Stimulated activated CD4-positive, alpha-beta T cell treated with anti-CD3 and anti-CD28 coated beads, Interleukin-4, amount 100 ng/mL, for 1 hour (primary cell): ENCODE measurements at places on chromosomes 5 and 9.

DNA sequence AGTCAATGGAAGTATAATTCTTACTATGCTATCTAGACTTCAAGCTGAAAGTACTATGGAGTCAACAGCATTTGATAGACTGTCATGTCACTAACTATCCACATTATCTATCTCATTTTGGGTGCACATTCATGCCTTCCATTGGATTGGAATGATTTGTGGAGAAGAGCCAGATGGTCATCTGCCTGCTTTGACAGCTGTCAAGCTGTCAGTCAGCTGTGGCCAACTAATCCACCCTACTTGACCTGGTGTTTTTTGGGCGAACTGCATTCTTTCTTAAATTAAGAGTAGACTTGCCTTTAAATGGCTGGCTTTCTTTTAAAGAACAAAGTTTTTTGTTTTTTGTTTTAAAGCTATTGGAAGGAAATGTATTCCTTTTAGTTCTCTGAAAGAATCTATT is 151.5 kb downstream of the DCP2 start:
- DNase-seq = no peak

DNA sequence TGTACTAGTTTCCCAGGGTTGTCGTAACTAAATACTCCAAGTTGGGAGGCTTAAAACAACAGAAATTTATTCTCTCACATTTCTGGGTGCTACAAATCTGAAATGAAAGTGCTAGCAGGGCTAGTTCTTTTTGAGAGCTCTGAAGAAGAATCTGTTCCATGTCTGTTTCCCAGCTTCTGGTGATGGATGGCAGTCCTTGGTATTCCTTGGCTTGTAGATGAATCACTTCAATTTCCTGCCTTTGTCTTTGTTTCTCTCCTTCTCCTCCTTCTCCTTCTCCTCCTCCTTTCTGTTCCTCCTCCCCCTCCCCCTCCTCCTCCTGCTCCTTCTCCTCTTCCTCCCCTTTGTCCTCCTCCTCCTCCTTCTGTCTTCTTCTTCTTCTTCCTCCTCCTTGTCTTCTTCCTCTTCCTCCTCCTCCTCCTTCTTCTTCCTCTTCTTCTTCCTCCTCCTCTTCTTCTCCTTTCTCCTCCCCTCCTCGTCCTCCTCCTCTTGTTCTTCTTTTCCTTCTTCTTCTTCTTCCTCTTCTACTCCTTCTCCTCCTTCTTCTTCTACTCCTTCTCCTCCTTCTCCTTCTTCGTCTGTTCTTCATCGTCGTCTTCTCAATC is 104.7 kb upstream of the ANKRD55 start:
- no peak for DNase-seq

- DNase-seq = no peak
These were observed 138.5 kb upstream of the TAF11L2 start for GRCh38 chr5:17359451-17360011.

- no peak for DNase-seq
These were observed 12.3 kb upstream of the SPATA31D4 start for GRCh38 chr9:81915801-81916505.

GRCh38 chr9:104206766-104207165 is 112.7 kb downstream of the SMC2 start:
- DNase-seq = no peak

DNA sequence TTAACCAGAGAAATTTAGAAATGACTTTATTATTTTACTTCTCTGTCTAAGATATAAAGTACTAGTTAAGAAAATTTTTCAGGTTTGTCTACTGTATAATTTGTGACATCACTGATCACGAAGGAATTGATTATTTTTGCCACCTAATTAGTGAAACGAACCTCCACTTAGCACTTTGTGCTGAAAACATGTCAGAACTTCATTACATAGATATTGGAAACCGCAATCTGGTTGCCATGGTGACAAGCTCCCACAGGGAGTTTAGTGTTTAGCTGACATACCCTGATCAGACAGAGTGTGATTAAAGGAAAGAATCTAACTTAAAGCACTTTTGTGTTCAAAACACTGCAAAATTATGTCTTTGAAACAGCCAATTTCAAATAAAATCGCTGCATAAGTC is 668.4 kb upstream of the CCNG1 start:
- no peak for DNase-seq
